ENCODE measurements at places on chromosomes 5 and 9.

GRCh38 chr9:20582150-20582549, 40.1 kb downstream of the MLLT3 start:
- DNase-seq, result peak; percentile 33

GRCh38 chr9:129221233-129221632, 43.2 kb upstream of the IER5L start:
- no peak for DNase-seq

DNA sequence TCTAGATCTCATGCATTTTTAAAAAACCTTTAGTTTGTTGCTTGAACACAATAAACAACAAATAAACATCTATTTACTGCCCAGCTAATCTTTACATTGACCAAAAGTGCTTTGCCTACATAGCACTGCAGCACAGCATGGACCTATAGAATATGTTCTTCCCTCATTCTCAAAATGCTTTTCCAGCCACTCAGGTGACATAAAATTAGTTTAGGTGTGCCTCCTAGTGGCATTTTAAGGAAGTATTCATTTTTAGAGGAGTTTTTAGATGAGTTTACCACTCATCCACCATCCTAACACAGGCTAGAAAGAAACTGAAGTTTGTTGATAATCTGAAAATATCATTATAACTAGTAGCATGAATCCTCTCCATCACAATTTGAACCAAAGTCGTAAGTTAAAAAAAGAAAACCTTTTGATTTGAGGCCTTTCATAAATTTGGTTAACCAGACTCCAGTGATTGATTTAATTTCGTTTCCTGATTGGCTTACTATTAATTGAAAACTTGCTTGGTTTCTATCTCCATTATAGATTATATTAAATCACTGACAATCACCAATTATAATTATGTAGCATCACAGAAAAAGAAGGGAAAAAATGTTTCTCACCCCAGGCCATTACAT, 12.6 kb downstream of the PLGRKT start:
- peak; percentile 61 for DNase-seq

GRCh38 chr5:59287884-59288283, 605.6 kb downstream of the PDE4D start:
- DNase-seq, result no peak

GRCh38 chr5:2588850-2589501, 162.5 kb downstream of the IRX2 start:
- no peak for DNase-seq

DNA sequence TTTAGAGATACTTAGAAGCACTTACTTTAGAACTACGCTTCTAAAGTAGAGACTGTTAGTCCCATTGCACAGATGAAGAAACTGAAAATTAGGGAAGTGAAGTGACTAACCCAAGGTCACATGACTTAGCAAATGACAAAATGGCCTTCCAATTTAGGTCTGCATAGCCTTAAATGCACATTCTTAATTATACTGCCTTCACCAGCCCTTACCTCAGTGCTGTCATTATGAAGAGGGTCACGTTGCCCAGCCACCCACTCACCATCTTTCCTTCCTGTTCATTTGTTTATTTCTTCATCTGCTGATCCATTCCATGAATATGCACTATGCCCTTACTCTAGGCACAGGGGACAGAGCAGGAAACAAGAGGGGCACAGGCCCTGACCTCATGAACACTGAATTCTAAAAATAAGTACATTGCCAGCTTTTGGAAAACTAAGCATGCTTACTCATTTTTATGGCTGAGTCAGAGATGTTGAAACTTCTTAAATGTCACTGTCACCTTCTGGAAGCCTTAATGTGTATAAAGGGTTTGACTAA, 8.6 kb downstream of the HAVCR2 start:
- DNase-seq, result peak; percentile 81

- no peak for DNase-seq
Observed at GRCh38 chr5:161093100-161093499, 241.1 kb upstream of the ATP10B start.

GRCh38 chr9:125805586-125805985, 58.4 kb downstream of the PBX3 start:
- DNase-seq, result no peak

- no peak for DNase-seq
Observed at GRCh38 chr5:106020894-106021293, 1649.8 kb downstream of the EFNA5 start.

DNA sequence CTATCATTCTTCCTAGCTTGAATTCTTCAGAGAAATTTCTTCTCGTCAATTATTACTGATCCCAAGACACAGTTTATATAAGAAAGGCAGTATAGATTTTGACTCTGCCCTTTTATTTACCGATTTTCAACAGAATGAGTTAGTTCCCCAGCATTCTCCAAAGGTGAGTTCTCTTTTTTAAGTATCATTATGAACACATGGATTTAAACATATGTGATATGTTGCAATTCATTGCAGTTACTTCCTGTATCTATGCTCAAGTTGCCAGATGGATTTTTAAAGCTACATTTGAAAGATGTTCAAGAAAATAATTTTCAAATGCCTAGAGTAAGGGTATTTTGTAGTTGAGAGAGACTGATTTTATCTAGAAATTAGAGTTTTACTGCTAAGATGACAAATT, 8.4 kb downstream of the WDR41 start:
- DNase-seq, result no peak

- DNase-seq, result no peak
Observed at GRCh38 chr9:68697851-68698250, 7.2 kb upstream of the PIP5K1B start.

DNA sequence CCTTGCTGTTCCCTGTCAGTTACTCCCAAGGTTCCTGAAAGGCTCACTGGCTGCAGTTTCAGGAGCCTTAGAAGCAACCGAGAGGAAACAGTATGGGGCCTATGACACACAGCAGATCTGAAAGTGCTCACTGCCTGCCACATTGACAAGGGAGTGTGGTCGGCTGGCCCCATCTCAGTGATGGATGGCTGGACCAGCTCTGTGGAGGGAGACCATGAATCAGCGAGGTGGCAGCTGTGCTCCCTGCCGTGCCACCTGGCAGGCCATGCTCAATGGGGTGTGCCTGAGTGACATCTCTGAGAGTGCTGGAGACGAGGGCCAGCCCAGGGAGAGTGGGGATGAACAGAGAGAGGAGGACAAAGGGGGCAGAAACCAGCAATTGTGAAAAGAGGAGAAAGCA, 49.1 kb downstream of the DOCK2 start:
- DNase-seq, result no peak

DNA sequence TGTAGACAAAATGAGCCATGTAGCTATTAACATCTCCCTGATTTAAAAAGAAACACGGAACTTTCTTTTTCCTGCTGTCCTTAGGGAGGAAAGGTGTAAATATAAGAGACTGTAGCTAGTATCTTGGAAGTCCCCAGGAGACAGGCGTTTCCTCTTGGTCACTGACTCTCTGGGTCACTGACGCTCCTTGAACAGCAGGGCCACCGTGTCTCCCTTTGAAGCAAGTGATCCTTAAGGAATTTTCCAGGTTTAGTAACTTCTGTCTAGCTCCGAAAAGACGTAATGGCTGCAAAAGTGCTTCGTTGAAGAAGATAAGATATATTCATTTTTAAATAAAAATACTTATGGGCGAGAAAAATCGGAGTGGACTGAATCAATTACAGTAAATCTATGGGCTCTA, 745 bp upstream of the CLTA start:
- no peak for DNase-seq

- no peak for DNase-seq
Observed at GRCh38 chr5:89388872-89389271, 505.9 kb upstream of the MEF2C start.

GRCh38 chr9:117092582-117092981, 322.3 kb downstream of the ASTN2 start:
- DNase-seq, result no peak

DNA sequence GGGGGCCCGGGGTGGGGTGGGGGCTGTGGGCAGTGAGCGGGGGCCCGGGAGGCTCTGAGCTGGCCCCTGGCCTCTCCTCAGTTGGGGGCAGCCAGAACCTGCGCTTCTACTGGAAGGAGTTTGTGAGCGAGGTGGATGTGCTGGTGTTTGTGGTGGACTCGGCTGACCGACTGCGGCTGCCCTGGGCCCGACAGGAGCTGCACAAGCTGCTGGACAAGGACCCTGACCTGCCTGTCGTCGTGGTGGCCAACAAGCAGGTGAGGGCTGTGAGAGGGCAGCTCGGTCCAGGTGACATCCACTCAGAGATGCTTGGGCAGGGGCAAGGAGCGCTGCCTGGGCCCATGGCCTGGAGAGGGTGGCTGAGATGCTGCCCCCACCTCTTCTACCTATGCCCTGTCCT, 3.4 kb downstream of the ARL10 start:
- no peak for DNase-seq

DNA sequence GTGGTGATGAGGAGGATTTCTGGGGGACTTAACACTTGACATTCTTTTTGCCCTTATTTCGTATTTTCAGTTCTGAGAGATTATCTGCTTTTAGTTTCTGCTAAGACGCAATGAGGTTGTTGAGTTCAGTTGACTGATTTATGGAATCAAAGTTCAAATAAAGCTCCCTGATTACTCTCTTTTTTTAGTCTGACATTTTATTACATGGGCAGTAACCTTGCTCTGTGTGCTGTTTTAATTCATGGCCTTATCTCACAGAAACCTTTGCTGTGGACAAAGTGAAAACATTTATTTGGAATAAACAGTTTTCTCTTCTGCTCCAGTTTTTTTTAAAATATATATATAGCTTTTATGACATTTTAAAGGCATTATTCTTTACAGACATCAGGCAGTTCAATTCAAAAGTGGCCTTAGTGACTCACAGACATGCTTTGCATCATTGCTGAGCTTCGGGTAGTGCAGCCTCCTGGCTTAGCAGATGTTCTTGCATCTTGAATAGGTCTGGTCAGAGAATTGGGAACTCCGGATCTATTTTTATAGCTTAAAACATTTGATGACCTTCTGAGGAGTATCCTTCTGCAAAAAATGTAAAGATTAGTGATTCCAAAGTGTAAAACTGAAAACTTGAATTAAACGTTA, 162.9 kb downstream of the FAM170A start:
- no peak for DNase-seq

DNA sequence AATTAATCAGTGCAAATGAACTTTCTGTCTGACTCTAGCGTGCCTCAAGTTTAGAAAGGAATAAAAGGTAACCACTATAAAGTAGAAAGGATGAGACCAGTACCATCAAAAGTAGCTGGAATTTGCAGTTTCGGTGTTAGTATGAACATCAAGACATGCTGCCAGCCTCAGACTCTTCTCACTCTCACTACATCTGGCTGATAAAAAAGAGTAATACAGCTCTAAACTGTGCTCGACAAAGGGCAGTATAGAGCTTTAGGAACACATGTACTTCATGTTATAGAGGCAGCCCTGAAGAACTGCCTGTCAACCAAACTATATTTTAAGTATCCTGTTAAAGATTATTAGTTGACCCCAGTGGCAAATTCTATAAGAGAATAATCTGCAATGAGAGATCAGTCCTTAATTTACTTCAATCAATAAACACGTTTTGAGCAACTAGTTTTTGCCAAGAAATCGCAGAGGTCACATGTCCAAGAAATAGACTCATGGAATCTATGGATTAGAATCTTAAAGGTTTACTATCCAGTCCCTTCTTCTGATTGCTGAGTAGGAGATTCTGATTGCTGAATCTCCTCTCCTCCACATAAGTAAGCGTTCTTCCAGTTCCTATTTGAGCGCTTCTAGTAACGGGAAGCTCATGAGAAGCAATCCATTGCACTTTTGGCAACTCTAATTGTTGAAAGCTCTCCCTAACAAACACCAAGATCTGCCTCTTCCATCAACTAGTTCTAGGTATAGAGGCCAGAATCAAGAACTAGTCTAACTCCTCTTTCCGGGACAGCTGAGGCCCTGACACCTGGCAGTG, 941 bp downstream of the XPA start:
- DNase-seq, result peak; percentile 51

- DNase-seq, result no peak
Observed at GRCh38 chr5:6551287-6551954, 81.4 kb downstream of the NSUN2 start.

GRCh38 chr9:75002422-75003023, 25.6 kb downstream of the CARNMT1 start:
- DNase-seq, result no peak

DNA sequence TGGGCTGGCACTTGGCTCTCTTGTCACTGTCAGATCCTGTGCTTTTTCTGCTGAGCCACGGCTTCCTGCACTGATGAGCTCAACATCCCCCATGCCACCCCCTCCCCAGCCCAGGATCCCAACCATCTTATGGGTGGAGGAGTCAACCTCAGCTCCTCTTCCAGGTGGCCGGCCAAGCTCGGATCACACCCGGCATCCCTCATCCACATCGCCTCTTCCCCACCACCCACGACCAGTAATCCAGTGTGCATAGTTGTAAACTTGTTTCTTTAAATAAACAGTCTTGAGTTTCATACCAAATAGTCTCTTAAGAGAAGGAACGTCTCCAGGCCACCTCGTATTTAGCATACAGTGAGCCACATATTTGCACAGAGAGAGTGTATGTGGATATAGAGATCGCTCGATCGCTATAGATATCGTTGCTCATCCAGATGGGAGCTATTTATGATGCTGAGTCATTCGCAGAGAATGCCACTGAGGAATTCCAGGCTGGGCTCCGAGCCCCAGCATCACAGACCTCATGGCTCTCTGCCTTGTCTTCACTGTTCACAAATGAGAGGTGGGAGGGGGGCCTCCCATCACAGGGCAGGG, 61.8 kb upstream of the CPLX2 start:
- no peak for DNase-seq

GRCh38 chr5:149693482-149693881, 36.6 kb upstream of the PPARGC1B start:
- no peak for DNase-seq

DNA sequence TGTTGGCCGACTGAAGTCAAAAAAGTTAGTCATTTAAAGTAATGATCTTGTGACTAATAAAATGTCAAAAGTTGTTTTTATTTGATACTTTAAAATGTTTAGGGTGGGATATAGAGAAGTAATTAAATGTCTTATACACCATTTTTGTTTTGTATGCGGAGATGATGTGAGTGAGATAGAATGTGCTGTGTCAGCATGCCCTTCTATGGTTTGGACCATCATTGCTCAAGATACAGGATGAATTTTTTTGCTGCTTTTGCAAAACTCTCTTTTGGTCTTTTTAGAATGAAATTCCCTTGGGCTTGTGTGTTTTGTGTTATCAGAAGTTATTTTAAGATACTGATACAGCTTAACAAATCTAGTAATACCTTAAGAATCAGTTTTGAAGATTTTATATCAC, 12.5 kb downstream of the SRFBP1 start:
- DNase-seq, result no peak

DNA sequence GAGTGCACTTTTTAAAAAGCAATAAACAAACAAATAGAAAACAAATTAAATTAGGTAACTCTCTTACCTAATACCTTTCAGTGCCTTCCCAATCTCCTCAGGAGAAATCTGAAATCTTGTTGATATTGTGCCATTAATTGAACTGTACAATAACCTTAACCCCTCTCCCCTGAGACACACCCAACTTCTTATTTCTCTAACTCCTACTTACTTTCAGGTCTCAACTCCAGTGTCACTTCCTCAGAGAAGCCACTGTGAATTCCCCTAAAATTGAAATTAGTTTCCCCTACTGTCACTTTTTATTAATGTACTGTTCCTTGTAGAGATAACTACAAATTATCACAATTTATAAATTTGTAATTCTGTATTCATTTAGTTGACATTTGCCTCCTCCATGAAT, 295.3 kb upstream of the TNC start:
- no peak for DNase-seq
